ENCODE measurements at places on chromosomes 3 and 15.

GRCh38 chr15:90165659-90166489, 35.3 kb upstream of the SEMA4B start:
- DNase-seq = peak; percentile 84

- no peak for DNase-seq
These were observed 49.4 kb upstream of the ATP2B2 start for GRCh38 chr3:10554746-10555145.

DNA sequence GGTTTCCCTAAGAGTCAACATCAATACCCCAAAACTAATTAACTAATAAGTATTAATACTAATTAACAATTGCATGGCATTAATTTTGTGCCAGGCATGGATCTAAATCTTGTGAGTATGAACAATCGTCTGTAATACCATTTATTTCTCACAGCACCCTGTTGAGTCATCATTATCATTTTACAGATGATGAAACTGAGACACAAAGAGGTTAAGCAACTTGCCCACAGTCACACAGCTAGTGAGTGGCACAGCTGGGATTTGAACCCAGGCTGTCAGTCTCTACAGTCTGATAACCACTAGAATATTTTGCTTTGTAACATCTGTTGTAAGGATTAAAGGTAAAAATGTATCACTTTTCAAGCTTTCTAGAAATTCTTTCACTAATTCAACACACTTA, 423.4 kb upstream of the WNT5A start:
- no peak for DNase-seq

DNA sequence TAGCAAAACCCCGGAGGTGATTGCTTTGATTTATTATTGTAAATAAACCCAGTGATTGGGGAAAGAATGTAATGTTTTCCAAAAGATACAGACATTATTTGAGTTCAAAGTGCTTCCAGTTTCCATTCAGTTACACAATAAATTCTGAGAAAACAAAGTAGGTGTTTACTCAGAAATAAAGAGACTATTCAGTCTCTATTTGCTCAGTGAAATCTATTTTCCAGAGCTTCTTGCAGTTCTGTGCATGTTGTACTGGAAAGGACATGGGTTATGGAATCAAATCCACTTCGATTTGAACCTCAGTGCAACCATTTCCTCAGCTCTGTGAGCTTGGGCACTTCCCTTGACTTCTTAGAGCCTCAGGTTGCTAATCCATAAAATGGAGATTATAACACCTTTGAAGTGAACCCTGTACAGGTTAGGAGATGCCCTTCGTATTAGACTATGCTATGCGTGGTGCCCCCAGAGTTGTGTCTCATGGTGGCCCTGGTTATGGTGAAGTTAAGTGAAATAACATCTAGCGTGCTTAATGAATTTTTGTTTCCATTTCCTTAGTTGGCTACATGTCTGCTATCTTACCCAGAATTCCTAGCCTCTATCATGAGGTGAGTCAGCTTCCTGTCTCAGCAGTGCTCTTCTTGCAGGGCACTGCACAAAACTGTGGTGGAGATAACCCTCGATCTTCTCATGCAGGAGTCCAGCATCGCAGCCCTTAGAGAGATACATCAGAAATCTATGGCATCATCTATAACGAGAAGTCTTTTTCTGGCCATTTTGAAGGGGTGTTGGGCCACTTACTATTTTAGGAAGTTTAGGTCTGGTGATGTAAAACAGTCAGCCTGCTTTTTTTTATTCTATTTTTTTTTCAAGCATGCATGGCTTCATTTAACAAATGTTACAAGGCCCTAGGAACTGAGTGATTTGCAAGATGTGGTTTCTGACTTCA, 97.7 kb downstream of the RPL39L start:
- DNase-seq = no peak

- DNase-seq = no peak
These were observed 87.8 kb upstream of the UBE2E2 start for GRCh38 chr3:23115171-23115877.
